ENCODE measurements at places on chromosomes 1 and 21.

DNA sequence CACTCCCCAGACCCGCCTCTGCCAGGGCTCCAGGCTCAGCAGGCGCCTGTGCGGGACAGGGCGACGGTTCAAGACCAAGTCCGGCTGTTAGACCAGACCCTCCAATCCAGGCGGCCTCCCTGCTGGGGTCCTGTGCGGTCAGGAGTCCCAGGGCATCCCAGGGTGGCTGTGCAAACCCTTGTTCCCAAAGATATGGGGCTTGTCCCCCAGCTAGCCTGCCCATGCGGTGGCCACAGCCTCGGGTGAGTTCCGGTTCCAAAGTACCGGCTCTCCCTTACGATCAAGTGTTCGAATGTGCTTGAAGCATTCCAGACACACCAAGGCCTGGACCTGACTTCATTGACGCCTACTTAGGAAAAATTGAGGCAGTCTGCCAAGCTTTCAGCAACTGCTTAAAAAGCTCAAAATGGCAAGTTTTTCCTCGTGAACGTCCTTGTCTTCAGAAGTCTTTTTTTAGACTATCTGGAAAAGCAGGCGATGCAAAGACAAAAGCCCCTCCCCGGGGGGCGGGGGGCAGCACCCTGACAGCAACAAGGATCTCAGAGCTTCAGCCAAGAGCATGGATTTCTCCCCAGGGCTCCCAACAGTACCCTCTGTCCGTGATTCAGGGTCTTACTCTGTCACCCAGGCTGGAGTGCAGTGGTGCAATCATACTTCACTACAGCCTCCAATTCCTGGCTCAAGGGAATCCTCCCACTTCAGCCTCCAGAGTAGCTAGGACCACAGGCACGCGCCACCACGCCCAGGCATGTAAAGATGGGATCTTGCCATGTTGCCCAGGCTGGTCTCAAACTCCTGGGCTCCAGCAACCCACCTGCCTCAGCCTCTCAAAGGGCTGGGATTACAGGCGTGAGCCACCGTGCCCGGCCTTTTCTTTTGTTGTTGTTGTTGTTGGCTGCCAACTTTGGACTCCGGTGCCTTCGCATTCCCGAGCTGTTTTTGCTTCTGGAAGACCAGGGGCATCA is 2.3 kb downstream of the FAAP20 start:
- DNase-seq = no peak

DNA sequence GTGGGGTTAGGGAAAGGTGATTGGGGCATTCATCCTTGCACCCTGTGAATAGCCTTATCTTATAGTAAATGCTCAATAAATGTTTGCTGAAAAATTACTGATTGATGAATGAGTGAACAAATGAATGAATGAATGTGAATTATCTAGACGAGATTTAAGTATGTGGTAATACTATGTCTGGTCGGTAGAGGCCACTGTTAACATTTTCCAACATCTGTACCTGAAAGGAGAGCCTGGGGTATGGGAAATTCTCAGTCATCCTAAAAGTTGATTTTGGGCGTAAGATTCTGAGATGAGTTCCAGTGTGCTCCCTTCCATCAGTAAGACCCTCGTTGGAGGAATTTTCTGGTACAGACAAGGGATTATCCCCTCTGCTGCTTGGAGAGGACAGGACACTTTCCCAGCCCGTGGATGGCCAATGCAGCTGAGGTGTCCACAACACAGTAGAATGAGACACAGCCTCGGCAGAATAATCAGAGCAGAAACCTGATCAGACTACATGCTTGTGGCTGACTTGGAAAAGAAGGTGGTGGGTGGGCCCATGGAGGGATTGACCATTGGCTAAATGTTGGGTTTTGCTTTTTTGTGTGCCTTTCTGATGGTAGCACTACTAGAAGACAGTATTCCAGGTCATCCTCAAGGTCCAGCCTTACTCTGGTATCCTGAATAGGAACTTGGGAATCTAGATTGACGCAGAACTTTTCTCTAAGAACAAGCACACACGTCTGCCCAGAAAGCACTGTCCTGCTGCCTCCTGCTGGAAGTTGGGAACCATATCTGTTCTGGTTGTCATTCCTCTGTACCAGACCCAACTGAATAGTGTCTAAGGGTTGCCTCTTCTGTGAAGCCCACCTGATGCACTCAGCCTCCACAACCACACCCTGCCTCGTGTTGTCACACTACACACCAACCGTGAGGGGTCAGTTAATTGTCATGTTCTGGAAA is 262.0 kb downstream of the TNR start:
- DNase-seq = peak; percentile 35

DNA sequence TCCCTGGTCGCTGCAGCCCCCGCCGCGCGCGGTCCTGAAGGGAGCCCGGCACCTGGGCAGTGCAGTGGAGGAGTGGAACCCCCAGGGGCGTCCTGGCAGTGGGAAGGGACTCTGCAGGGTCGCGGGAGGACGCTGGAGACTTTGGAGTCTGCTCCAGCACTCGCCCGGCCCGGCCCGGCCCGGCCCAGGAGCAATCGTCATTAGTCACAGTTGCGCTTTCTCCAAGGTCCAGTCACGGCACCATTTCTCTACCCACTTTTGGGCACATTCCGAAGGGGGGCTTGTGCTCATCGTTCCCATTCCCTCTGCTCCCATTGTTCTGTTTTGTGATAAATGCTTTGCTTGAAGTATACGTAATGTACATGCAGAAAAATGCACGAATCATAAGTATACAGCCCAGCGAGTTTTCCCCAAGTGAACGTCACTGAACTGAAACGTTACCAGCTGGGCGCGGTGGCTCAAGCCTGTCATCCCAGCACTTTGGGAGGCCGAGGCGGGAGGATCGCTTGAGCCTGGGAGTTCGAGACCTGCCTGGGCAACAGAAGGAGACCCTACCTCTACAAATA is 999 bp downstream of the THAP3 start:
- DNase-seq = peak; percentile 41

- DNase-seq = no peak
These were observed 16.2 kb downstream of the CACNA1S start for GRCh38 chr1:201096041-201096461.

- DNase-seq = no peak
These were observed 12.2 kb downstream of the ZNF362 start for GRCh38 chr1:33268457-33268856.

- no peak for DNase-seq
These were observed 18.1 kb upstream of the SNX27 start for GRCh38 chr1:151593730-151594129.

- DNase-seq = no peak
These were observed 411.0 kb upstream of the NEGR1 start for GRCh38 chr1:72693376-72693775.

DNA sequence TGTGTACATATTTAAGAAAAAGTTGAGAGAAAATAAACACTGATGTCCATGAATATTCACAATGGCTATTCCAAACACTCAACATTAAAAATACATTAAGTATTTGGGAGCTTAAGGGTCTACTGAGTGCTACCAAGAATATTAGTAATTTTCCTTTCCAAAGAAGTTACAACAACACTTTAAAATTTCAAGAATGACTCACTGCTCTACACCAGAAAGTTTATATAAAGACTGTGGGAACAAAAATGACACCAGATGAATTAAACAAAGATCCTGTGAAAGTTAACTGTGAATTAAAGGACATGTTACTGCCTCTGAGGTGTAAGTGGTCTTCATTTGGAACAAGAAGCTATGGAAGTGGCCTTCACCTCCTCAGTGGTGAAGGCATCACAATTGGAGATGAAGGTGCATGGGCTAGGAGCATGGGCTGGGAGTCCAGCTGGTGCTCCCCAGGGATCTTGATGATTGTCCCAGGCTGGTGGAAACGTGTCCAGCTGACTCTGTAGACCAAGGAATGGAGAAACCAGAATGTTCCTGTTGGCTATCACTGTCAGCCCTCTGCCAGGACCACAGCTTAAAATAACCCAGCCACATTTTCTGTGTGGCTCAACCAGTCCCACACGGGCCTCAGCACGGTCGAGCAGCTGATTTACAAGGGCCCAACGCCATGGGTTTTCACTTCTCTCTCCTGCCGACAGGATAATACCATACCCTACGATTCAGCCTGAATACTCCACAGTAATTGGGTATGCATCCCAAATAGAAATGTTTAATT is 28.8 kb downstream of the TAF5L start:
- DNase-seq = peak; percentile 64

DNA sequence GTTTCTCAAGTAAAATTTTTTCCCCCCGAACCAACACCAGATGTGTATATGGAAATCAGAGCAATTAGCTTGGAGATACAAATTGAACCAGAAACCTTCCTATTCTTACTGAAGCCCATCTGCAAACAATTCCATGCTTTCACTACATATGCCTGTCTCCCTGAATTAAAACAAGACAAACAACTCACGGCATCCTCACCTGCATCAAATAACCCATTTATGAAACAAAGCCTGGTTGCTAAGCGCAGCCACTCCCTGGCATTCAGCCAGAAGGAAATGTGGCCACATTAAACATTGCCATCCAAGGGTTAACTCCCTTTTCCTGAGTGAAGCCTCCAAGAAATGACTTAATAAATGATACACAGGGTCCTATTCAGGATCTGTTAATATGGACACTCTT is 55.3 kb downstream of the APP start:
- DNase-seq = no peak

Data from brain microvascular endothelial cell (primary cell).